Occipital lobe (tissue), 3 donors: ENCODE measurements at places on chromosomes 7 and 10. TPM values are rescaled to one million over a fixed set of nuclear protein-coding genes. Genes with fewer than 3 reads are reported as not detected.

Gene CARD11
- total RNA-seq, result 0.31 TPM

Gene CAPZA2
- 214 TPM for total RNA-seq

Gene AMPH
- total RNA-seq, result 17.0 TPM

Gene GIMAP1
- total RNA-seq, result 0.94 TPM

DNA sequence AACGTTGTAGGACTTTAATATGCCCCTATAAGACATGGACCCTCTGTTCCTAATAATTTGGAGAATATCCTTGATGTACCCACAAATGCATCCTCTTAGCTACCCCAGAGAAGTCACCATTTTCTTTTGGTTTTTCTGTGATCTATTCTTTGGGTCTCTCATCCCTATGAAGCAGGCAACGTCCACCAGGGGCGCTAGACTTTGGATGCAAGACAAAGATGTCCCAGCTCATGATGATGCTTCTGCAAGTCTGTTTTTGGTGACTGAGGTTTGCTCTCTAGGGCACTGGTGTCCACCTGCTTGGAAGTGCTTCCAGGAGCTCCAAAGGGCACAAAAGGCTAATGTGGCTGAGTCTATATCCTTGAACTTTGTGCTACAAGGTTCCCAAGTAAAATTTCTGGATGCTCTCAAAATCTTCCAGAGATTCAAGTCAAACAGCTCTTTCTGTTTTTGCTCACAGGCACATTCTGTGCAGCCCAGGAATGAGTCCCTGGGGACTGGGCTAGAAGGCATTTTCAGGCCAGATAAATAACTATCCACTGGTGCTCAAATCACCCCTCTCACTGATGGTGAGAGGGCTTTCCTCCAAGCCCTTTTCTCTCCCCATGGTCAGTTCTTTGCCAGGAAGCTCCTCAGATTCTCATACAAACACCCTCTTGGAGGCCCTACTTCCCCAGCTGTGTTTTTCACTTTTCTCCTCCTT is 166.4 kb downstream of the C7orf25 start:
- DNase-seq, result no peak

GRCh38 chr10:69952821-69953221 is 99.8 kb upstream of the MACROH2A2 start:
- DNase-seq, result no peak

GRCh38 chr10:23522345-23522744 is 83.5 kb downstream of the OTUD1 start:
- DNase-seq, result no peak

- no peak for DNase-seq
Observed at GRCh38 chr10:34723750-34724149, 91.3 kb downstream of the PARD3 start.

DNA sequence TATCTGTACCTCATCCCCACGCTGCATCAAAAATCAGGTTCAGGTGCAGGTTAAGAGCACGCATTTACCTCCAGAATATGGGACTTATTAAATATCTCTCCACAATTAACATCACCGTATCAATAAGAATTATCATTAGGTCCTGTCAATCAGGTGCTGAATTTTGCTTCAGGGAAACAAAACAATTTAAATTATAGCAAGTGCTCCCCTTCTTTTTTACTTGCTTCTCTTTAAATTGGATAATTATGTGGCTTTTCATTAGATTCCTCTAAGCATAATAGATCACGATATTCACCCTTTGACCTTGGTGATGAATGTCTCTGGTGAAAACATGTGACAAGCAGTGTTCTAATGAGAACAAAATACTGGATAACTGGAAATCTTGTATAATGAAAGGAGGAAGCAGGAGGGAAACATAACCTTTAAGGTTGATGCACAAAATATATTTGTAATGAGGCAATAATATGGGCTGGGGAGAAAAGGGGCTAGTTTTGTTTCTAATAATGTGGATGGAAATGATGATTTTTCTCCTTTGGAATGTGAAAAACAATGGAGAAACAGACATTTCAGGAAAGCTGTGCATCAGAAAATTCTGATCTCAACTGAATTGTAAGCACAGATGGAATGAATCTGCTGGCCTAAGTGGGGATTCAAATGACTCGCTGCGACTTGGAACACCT is 166.9 kb downstream of the SNX10 start:
- no peak for DNase-seq

- no peak for DNase-seq
Observed at GRCh38 chr7:66205741-66206090, 582 bp downstream of the TPST1 start.

DNA sequence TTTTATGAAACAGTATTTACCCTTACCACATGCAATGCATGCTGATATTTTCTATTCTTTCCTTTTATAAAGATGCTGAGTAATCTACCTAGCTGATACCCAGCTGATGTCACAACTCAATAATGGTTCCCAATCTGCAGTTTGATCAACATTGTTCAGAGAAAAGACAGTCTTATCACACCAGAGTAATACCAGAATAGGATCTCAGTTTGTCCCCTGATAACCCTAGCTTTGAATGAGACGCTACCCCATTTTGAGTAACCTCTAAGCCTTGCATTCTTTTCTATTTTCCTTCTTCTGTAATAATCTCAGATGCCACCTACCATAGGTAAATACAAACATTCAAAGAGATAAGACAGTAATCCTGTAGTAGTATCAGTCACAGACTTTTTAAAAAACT is 99.6 kb upstream of the RELN start:
- no peak for DNase-seq

DNA sequence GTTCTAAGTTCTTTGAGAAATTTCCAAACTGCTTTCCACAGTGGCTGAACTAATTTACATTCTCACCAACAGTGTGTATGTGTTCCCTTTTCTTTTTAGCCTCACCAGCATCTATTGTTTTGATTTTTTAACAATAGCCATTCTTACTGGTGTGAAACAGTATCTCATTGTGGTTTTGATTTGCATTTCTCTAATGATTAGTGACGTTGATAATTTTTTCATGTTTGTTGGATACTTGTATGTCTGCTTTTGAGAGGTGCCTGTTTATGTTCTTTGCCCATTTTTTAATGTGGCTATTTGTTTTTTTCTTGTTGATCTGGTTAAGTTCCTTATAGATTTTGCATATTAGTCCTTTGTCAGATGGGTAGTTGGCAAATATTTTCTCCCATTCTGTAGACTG is 191.4 kb downstream of the AGMO start:
- DNase-seq, result no peak

DNA sequence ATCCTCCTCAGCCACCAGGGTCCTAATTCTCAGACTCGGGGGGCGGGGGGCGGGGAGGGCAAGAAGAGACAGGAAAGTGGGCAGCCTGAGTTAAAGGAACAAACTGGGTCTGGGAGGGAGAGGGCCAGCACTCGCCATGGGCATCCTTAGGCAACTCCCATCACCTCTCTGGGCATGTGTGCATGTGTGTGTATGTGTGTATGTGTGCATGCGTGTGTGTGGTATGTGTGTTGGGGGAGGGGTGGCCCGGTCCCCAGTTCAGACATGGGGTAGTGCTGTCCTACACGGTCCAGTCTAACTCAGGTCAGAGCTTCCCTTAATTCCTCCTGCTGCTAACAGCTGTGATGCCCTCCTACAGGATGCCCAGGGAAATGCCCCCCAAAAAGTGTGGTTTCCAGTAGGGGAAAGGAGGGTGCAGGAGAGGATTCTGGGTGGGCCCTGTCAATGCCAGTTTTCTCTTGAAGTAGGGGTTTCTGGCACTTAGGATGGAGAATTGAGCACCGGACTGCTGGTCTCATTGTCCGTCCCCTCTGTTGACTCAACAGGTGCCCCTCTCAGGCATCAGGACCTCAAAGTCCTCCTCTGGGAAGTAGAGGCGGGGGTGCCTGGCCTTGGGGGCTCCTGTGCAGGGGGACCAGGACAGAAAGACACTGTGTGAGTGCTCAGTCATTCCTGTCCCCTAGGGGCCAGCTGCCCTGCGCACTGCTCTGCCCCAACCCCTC is 15.1 kb upstream of the ZMIZ1 start:
- no peak for DNase-seq
